ENCODE measurements at places on chromosomes 6 and 20.

- no peak for DNase-seq
Measured at GRCh38 chr6:3489961-3490624, 33.2 kb upstream of the SLC22A23 start.

GRCh38 chr20:46933150-46933549 lies 38.5 kb downstream of the EYA2 start:
- no peak for DNase-seq

DNA sequence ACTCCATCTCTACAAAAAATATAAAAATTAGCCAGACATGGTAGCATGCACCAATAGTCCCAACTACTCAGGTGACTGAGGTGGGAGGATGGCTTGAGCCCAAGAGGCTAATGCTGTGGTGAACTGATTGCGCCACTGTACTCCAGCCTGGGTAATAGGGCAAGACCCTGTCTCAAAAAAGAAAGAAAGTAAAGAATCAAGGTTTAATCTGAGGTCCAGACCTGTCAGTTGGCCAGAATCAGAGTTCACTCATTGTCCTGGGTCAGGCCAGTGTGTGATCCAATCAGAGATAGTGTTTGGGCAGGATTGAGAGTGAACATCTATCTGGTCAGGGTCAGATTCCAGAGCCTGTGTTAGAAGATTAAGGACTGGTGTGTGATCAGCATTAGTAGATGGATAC lies 15.5 kb downstream of the TMEM63B start:
- DNase-seq, result no peak

DNA sequence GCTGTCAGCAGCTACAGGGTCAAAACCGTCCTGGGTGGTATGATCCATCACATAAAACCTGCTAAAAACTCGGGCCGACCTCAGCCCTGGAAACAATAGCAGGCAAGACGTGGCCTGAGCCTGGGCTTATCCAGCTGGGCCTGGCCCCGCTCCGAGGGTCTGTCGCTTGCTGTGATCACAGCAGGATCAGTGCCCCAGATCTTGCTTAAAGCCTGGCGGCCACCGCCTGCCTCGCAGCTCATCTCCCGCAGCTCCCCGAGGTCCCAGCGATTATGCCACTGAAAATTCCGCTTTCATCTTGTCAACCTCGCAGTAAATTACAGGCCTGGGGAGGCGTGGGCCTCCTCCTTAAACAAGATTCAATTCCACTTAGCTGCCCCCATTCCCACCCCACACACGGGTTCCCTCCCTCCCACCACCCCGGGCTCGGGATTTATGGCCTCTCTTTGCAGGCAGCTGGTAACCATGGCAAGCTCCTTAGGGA lies 40.1 kb downstream of the CDH22 start:
- DNase-seq, result no peak

DNA sequence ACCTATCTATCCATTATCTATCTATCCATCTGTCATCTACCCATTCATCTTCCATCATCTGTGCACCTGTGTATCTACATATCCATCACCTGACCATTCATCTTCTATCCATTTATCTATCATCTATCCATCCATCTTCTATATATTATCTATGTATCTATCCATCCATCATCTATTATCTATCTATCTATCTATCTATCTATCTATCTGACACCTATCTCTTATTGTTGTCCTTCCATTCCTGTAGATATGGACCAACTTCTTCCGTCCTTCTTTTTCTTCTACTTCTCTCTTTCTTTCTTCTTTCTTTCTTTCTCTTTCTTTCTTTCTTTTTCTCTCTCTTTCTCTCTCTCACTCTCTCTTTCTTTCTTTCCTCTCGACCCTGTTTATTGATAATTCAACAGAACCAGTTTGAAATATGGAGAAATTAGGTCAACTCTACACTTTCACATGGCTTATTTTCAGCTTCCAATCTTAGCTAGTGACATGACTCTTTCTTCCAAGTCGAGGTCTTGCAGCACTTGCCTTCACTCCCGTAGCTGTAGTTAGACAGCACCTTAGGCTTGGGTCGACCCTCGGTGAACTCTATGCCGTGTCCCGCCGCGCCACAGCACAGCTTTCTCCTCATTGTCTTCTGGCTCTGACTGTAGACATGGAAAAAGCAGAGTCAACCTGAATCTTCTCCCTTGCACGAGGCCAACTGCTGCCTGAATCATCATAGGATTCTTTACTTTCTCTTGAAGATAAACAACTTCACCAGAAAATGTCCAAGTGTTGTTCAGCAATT lies 110.4 kb upstream of the EXOC2 start:
- no peak for DNase-seq

DNA sequence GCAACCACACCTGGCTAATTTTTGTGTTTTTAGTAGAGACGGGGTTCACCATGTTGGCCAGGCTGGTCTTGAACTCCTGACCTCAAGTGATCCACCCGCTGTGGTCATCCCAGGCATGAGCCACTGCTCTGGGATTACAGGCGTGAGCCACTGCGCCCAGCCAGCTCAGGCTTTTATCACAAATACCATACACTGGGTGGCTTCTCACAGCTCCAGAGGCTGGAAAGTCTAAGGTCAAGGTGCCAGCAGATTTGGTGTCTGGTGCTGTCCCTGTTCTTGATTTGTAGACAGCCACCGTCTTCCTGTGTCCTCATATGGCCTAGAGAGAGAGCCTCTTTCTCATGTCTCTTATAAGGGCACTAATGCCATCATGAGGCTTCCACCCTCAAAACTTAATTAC lies 25.9 kb downstream of the SHLD1 start:
- DNase-seq, result no peak
